Activated CD4-positive, CD25-positive, alpha-beta regulatory T cell treated with anti-CD3 and anti-CD28 coated beads, Interleukin-2, amount 50 U/mL, for 72 hours (primary cell): ENCODE measurements at places on chromosomes 3 and 15.

- no peak for DNase-seq
These were observed 176.6 kb downstream of the VGLL3 start for GRCh38 chr3:86814321-86814720.

DNA sequence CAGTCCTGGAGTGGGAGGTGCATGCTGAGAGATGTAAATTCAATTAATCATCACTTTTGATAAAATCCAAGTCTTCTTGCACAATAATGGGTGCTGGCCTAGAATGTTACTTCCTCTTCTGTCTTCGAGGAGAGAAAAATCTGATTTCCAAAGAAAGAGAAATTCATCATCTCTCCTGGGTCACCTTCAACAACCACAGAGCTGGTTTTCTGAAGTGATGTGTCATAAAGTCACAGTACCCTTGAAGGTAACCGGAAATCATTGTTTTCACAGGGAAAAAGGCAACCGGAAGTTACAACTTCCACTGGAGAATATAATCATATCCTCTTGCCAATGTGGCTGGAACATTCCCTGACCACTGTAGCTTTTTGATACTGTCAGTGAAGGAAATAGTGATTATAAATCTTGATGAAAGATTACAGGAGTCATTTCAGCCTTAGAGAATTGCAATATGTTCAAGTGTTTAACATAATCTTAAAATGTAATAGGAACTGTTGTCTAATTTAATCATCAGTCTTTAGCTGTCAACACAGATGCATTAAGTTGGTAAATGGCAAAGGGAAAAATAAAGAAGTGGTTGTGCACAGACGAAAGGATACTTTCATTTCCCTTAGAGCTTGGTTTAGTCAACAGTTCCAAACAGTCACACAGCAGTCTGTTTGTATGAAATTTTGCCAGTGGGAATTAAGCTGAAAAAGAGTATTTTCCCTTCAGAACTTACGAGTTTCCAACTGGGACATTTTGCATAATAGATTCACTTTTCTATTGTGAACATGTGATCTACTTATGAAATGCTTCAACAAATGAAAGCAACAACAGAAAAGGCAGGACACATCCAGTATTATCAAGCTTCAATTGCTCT is 106.5 kb upstream of the SLC4A7 start:
- no peak for DNase-seq

DNA sequence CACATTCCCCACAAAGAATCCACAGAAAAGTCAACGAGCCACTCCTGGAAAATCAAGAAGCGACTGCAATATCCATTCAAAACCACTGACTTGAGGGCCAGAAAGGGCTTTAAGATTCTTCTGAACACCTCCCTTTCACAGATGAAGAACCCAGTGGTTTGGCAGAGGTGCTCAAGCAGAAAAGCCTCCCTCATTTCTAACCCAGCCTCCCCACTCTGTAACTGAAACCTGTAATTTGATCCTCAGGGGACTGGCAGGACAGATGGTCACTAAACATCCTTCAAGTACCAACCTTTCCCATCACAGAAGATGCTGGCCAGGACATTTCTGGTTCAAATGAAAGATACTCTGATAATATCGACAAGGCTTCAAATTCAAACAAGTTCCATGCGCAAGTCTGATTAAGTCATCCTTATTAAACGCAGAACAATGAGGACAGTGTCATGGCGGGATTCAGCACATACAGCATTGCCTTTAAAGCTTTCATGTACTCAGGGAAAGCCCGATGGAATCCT is 5.5 kb downstream of the SEMA5B start:
- DNase-seq, result no peak

DNA sequence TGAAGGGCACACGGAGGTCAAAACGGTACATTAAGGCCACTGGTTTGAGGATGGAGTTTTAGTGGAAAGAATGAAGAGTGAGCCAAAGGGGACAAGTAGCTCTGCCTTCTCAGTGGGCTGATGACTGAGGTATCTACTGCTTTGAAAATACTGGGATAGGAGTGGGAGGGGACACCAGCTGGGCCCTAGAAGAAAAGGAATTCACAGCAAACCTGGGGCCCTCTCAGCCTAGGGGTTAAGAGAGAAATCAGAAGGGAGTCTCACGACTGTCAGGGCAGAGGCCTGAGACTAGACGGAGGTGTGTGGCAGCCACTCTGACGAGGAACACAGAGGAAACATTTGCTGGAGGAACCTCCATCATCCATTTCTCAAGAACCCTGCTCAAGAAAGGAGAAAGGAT is 75.1 kb downstream of the TNIK start:
- no peak for DNase-seq

- DNase-seq, result no peak
These were observed 982.7 kb upstream of the NR2F2 start for GRCh38 chr15:95347837-95348236.

DNA sequence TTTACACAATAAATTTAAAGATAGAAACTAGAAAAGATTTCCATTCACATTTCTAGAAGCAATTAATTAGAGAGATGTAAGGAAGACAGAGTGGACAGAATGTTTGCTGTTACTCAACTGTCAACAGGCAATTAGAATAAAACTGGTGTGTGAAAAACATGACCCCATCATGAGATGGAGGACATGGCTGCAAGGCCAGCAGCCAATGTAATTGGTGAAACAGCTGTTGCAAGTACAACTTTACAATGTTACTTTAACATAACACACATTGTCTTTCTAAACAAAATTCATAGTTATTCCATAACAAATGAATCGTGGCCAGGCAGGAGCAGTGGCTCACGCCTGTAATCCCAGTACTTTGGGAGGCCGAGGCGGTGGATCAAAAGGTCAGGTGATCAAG is 28.6 kb upstream of the STAG1 start:
- no peak for DNase-seq

DNA sequence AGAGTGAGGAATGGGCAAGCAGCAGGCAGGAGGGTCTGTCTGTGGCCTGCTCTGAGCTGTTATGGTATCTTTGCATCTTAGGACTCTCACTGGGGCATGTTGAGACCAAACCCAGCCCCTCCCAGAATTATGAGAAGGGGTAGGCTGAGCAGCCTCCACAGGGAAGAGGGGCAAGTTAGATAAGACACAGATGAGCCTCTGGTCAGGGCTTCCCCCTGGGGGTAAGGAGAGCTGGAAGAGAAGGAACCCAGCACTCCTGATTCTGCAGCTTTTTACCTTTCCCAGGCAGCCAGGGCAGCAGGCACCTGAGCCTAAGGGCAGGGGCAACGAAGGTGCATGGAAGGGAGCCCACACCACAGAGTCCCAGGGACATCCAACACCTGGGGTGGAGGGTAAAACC is 19.3 kb downstream of the DUOX1 start:
- no peak for DNase-seq

DNA sequence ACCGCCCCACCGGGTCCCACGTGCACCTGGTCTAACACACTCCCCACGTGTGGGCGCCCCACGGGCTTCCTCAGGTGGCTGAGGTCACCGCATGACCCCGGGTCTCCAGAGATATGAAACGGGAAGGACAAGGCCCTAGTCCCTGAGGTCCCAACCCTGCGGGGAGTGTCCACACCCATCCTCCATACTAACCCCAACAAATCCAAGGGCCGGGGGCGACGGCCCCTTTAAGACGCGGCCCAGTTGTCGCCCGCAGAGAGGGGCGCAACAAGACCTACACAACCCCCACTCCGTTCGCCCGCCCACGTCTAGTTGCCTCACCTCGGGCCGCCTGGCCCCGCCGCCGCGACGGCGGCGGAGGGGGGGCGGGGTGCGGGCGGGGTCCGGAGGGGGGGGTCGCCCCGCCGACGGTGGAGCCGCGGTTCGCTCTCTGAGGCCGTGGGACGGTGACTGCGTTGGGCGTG is 396 bp downstream of the INO80 start:
- DNase-seq, result peak; percentile 71

DNA sequence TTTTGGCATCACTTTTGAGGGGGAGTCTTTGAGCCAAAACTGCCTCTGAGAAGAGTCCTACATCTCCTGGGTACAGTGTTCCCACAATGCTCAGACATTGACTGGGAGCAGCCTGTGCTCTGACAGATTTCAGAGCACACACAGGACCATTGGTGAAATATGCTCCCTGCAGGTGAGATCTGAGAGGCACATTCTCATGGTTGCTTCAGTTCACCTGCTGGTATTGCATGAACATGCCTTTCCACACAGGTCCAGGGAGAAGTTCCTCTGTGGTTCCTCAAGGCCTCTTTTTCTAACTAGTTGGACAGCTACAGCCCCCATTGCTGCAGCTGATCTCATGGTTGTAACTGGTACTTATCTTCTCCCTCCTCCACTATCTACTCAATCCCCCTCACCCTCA is 37.0 kb downstream of the FOXL2 start:
- DNase-seq, result no peak
